ENCODE measurements at places on chromosomes 7 and 10. TPM values are rescaled to one million over a fixed set of nuclear protein-coding genes. Genes with fewer than 3 reads are reported as not detected.

- peak; percentile 84 for DNase-seq
These were observed 281.7 kb downstream of the AHR start for GRCh38 chr7:17580141-17580540.

GRCh38 chr7:31633894-31634494 lies 53.0 kb upstream of the PPP1R17 start:
- DNase-seq: peak; percentile 28

DNA sequence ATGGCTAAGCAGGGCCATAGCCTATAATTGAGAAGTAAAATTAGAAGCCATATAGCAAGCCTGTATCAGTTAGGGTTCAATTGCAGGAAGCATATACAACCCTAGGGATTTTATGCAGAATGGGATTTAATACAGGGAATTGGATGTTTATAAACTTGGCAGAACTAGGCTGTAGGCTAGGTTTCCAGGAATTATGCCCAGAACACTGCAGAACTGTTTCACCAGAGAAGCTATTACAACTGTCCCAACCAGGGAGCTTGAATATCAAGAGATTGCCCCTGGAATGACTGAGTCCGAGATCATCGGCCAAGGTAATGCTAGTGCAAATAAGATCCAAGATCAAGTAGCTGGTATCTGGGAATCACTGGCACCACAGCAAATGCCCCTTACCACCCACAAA lies 64.0 kb downstream of the PRR15 start:
- peak; percentile 19 for DNase-seq

DNA sequence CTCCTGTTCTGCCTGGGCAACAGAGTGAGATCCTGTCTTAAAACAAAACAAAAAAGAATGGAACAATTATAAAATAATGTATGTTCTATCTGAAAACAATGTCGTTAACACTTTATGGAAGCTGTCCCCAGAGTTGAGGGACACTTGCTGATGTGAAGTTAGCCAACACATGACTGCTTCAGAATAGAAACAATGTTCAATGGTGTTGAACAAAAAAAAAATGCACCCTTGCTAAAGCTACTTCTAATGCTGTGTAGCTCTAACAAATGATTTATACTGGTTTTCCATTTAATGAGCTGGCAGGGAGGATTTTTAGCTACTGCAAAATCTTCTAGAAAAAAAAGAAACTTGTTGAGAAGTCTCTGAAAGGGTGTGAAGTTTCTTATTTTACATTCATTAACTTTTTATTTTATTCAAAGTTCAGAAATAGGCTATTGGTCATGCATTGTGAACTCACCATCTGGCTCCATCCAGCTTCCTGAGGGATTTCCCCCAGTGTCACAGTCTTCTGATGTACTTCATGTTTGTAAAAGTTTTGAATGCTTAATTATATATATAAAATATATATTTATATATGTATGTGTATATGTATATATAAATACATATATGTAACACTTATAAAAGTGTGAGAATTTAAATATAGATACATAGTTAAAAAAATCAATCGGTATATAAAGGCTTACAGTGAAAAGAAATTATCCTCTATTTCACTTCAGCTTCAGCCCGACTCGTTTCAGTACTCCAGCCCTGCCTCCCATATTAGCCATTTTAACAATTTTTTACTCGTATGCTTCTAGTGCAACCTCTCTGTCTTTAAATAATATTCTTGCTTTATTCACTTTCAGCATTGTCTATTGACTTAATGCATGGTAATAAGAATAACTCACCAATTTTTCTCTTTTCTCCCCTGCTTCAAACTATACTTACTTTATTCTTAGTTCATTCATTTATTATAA lies 35.0 kb downstream of the HDAC9 start:
- DNase-seq: no peak

GRCh38 chr10:110535958-110536891 lies 31.3 kb upstream of the SMC3 start:
- DNase-seq: peak; percentile 72

DNA sequence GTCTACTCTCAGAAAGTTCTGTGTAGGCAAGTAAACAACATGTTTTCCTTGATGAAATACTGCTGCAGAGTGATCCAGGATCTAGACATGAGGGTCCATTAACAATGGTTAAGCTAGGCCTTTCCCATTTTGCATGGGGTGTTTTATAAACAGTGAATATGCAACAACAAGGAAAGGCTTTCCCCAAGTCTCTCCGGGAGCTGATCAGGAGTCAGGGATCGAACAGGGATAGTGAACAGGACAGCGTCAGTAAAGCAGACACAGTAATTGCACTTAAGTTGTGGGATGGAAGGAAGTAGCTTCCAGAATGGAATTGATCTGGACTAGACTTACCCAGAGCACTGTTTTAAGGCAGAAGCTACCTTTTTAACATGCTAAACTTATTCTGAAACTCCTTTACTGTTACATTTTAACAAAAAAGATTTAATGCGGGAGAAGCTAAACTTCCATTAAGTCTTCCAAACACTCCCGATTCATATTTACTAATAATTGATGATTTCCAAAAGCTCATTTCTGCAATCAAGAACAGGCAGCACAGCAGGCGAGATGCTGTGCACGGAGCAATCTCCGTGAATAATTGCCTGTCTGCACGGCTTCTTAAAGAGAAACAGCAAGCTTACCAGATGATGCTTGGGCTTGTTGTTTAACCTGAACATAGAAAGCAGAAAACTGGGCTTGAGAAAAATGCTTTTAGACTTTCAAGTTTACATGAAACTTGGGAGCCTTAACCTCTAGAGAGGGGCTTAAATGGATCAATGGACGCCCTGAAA lies 50.3 kb upstream of the DOCK1 start:
- no peak for DNase-seq

DNA sequence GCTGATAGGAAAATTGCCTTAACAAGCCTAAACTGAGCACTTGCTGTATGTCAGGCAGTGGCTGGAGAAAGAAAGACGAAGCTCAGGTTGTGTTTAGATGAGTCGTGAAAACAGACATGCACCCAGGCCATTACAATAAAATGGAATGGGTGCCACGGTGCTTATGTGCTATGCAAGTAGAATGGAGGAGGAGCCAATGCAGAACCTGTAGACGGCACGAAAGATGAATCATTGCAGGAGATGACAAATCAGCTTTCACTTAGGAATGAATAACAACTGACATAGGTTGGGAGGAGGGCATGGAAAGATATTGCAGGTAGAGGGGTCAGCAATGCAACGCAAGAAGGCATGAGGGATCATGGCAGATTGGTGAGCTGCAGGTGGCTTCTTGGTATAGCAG lies 61.2 kb upstream of the ARHGAP21 start:
- no peak for DNase-seq

DNA sequence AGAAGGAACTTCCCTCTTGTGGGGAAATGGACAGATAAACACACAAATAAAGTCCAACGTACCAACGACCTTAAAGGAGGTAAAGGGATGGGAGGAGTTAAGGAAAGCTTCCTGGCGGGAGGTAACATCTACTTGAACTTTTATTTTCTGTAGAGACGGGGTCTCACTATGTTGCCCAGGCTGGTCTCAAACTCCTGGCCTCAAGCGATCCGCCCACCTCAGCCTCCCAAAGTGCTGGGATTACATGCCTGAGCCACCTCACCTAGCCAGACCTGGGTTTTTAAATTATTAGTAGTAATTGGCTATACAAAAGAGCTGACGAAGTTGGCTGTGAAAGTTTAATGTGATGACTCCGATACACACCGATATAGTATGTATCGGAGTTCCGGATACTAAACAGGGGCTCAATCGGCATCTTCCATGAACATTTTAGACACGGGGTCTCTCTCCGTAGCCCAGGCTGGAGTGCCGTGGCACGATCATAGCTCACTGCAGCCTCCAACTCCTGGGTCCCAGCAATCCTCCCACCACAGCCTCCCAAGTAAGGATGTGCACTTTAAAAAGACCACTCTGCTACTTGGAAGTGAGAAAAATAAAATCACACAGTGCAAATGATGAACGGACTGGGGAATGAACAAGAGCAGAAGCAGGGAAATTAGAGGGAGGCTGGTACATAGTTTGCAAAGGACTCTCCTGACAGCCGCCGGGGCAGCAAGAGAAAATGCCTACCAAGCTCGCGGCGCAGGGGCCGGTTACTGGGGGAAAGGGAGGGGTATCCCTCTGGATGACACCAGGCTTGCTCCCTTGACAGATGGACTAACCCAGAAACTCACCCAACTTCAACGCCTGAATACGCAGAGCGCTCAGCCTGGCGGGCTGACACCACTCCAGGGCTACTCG lies 1.0 kb downstream of the BCL7B start:
- DNase-seq: no peak

DNA sequence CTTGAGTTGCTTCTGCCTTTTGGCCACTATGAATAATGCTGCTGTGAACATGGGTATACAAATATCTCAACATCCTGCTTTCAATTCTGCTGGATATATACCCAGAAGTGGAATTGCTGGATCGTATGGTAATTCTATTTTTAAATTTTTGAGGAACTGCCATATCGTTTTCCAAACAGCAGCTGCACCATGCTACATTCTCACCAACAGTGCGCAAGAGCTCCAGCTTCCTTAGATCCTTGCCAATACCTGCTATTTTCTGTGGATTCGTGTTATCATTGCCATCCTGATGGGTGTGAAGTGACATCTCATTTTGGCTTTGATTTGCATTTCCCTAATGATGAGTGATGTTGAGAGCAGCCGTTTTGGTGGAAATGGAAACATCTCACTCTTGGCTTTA lies 26.7 kb downstream of the FRMD4A start:
- no peak for DNase-seq

GRCh38 chr7:122651451-122651850 lies 47.5 kb downstream of the RNF133 start:
- DNase-seq: no peak

- no peak for DNase-seq
These were observed 6.3 kb downstream of the NOS3 start for GRCh38 chr7:150997075-150997511.

GRCh38 chr7:92799446-92800211 lies 36.7 kb downstream of the CDK6 start:
- no peak for DNase-seq

- DNase-seq: no peak
These were observed 233.8 kb upstream of the PPP2R2D start for GRCh38 chr10:131667047-131667446.

DNA sequence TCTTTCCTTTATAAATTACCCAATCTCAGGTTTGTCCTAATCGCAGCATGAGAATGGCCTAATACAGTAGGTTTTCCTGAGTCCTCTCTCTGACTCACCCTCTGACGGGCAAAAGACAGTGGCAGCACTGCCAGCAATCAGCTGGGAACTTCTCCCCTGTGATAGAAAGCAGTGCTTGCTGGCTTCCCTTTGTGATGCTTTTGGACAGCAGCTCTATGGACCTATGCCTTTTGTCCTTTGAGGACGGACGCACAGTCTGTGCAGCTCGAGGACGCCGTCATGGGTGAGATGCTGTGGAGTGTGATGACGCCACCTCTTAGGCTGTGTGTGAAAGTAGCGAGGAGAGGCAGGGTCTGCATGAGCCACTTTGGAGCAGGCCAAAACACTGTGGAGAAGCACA lies 68.8 kb downstream of the KIAA1217 start:
- DNase-seq: no peak

DNA sequence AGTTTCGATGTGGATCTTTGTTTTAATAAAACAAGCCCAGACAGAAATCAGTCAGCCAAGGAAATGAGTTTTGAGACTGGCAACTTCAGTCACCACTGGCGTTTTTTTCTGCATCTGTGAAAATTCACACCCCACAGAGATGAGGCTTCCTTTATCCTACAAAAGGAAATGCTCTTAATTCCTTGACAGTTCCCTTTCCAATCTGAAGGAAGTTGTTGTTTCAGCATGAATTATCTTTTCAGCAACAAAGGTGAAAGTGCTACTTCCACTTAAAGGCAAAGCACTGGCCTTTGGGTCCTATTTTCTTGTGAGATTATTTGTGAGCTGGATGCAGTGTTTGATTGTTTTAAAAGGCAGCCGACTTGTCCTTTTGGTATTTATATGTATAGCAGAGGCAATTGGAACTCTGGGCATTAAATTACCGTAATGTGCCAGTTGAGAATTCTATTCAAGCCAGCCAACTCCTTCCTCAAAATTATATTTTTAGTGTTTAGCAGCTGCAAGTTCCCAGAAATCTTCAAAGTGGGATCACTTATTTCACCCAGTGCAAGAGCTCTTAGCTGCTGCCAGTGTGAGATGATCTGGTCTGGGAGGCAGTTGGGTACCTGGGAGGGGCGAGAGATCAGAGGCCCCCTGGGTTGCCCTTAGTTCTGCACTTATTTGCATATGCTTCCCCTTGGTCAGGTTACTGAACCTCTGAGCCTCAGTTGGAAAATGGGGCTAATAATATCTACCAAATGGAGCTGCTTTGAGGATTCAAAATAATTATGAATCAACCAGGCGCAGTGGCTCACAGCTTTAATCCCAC lies 427.1 kb downstream of the GALNT17 start:
- DNase-seq: no peak

- DNase-seq: no peak
These were observed 64.7 kb upstream of the ECHDC3 start for GRCh38 chr10:11677480-11677879.

DNA sequence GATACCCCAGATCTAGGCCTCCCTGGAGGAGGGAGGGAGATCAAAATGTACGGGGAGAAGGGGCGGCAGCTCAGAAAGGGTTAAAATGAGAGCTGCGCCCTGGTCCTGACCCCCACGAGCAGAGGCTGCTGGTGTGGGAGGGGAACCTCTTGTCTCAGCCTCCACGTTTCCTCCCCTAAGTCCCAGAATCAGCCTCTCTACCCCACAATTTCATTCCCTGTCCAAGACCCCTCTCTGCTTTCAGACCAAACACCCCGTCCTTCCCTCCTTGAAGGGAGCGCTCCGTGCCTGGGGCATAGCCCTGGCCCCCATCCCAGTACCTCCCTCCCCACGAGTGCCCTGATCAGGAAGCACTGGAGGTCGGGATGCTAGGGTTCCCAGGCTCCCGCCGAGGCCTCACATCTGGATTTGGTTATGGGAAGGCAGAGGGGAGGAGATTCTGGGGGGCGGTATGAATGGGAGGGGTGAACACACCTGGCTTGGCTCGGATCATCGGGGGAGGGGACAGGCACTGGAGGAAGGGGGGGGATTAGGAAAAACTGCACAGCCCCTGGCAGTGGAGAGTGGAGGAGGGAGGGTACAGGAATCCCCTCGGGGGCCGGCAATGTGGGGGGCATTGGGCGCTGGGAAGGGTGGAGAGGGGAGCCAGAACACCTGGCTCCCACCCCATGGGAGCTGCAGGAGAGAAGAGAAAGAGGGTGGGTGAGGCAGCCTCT lies 2.7 kb downstream of the EPHB4 start:
- DNase-seq: no peak

DNA sequence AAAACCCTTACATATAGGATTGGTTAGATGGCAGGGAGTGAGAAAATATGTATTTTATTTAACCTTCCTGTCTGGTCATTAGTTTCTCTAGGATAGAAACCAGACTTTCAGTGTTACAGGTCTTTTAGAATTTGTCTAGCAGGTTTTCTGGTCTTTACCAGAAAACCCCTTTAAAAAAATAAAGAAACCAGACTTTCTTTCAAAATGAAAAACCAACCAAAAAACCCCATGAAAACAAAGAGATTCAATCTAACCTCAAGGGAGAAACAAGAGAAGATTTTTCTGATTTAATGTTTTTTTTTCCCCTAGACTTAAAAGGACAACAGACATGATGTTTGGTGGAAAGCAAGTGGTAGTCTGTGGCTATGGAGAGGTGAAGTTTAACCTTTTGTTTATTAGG lies 28.7 kb upstream of the STRIP2 start:
- no peak for DNase-seq

Gene PLA2G12B
- not detected for total RNA-seq

Gene TMEM176A
- total RNA-seq: not detected

Gene GRIFIN
- not detected for total RNA-seq

Gene PLXDC2
- total RNA-seq: under 0.01 TPM

Gene RBM17
- 27.2 TPM for total RNA-seq
